Activated naive CD4-positive, alpha-beta T cell treated with anti-CD3 and anti-CD28 coated beads for 36 hours (primary cell): ENCODE measurements at places on chromosomes 16 and 17. TPM values are rescaled to one million over a fixed set of nuclear protein-coding genes. Genes with fewer than 3 reads are reported as not detected.

CCL11 gene
- not detected for total RNA-seq

PRSS33 gene
- 0.17 TPM for total RNA-seq

ABHD15 gene
- 4.0 TPM for total RNA-seq

DNA sequence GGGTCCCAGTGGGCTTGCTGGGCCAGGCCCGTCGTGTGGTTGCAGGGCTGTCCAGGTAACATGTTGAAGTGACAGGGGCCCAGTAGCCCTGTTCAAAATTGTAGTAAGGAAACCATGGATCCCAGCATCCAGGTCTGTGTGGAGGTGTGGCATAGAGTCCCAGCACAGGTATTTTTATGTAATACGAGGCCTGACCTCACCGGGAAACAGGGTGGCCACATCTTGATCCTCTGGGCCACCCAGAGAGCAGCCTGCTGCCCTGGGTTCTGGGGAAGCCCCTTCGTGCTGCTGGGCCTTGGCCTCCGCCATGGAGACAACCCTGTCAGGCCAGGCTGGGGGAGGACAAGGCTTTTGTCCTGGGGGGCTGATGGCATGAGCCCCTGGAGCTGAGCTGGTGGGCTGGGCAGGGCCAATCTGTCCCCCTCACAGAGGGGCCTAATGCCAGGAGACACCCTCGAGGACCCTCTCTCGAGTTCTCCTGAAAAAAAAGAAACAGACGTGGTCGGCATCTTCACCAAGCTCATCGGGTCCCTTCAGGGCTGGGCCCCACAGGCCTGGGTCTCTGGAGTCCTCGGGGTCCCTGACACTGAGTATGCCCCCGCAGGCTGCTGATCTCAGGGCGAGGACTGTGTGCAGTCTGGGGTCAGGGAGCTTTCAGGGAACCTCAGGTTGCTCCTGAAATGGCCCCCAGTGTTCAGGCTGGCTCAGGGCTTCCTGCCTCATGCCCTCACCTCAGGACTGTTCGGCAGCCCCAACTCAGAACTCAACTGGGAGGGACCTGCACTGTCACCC is 47.8 kb downstream of the TNFRSF13B start:
- peaks cover 4% of the 10 kb centered on the region for H3K4me1 ChIP-seq
- no peak overlapping the region for H3K4me3 ChIP-seq
- no peak for DNase-seq
- H3K27ac ChIP-seq, result no peak overlapping the region
- H3K27me3 ChIP-seq, result no peaks in the 10 kb centered on the region
- H3K36me3 ChIP-seq, result no peaks in the 10 kb centered on the region
